Stimulated activated CD8-positive, alpha-beta memory T cell treated with anti-CD3 and anti-CD28 coated beads, Interleukin-7, amount 100 ng/mL, for 4 hours (primary cell): ENCODE measurements at places on chromosomes 7 and 10.

GRCh38 chr7:157971501-157971900, 616.1 kb downstream of the PTPRN2 start:
- no peak for DNase-seq

GRCh38 chr7:44517175-44517574, 24.0 kb downstream of the NPC1L1 start:
- no peak for DNase-seq

- DNase-seq: no peak
Observed at GRCh38 chr7:68576366-68576765, 1021.9 kb upstream of the AUTS2 start.

DNA sequence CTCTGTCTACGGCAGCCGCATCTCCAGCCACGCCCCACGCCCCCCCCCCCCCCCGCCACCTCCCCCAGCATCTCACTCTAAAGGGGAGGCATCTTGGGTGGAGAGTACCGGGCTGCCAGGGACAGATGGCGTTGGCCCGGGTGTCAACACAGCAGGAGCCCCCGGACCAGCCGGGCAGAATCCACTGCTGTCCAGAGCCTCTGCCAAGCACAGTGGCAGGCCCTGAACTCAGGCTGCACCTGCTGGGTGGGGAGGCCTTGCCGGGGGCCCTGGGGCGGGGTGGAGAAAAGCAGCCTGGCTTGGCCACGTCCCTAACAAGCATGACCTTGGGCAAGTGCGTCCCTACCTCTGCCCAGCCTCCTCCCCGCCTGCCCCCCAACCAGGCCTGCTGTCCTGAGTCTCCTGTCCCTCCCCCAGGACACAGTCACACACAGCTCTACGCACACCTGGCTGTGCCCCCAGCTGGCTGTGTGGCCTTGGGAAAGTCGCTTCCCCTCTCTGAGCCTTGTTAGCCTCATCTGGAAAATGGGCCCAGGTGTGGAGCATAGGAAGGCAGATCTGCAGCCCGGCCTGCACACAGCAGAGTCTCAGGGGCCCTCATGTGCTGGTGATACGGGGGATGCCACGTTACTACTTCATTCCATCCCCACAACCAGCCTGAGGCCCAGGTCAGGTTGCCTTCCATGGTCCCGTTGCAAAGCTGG, 45.2 kb downstream of the MICALL2 start:
- DNase-seq: no peak

- no peak for DNase-seq
Observed at GRCh38 chr10:61760943-61761824, 98.5 kb downstream of the CABCOCO1 start.

GRCh38 chr7:2063563-2064260, 169.0 kb downstream of the MAD1L1 start:
- no peak for DNase-seq

GRCh38 chr10:125001313-125002046, 59.6 kb downstream of the ZRANB1 start:
- no peak for DNase-seq

DNA sequence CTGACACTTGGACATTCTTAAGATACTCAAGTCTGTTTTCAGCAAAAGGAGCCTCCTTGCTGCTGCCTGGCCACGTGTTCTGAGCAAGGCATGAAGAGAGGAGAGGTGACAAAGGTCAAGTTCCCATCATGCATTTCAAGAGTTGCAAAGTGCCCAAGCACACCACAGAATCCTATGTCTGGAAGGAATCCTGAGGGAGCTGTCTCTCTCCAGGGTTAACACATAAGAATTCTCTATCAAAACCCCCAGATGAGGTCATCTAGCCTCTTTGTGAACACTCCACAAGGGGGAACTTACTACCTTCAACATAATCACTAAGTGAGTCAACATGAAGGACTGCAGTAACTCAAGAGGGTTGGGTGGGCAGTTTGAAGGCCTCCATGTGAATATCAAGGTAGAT, 155.5 kb downstream of the RNF216 start:
- DNase-seq: no peak

- DNase-seq: no peak
Observed at GRCh38 chr10:106078895-106079576, 1085.5 kb downstream of the SORCS1 start.

DNA sequence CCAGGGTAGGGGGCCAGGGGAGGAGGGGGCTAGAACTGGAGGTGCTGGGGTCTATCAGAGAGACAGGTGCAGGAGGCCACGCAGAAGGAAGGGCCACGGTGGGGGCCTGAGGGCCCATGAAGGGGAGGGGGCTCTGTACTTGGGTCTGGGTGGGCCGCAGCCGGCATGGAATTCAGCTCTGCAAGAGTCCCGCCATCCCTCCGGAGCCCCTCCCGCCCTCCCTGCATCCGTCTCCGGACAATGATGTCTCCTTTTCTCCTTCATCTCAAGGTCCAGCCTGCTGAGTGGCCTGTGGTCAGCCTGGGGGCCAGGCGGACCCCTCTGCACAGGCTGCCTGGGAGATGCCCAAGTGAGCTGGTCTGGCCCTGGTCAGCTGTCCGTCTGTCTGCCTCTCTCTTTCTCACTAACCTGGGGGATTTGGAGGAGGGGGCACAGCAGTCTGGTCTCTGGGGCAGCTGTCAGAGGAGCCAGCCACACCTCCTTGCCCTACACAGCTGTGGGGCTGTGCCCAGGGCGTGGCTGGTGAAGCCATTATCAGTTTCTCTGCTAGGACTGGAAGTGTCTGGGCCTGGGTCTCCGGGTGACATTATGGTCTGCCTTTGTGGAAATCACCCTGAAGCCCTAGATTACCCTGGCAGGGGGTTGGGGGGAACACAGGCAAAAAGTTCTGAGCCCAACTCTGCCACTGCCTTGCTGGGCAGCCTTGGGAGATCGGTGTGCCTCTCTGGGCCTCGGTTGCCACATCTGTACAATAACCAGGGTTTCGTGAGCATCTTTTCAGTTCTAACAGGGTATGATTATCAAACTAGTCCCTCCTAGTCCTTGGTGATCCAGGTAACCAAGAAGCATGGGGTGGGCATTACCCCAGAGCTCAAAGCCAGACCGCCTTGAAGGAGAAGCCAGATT, 19.0 kb upstream of the HSPB1 start:
- DNase-seq: no peak

DNA sequence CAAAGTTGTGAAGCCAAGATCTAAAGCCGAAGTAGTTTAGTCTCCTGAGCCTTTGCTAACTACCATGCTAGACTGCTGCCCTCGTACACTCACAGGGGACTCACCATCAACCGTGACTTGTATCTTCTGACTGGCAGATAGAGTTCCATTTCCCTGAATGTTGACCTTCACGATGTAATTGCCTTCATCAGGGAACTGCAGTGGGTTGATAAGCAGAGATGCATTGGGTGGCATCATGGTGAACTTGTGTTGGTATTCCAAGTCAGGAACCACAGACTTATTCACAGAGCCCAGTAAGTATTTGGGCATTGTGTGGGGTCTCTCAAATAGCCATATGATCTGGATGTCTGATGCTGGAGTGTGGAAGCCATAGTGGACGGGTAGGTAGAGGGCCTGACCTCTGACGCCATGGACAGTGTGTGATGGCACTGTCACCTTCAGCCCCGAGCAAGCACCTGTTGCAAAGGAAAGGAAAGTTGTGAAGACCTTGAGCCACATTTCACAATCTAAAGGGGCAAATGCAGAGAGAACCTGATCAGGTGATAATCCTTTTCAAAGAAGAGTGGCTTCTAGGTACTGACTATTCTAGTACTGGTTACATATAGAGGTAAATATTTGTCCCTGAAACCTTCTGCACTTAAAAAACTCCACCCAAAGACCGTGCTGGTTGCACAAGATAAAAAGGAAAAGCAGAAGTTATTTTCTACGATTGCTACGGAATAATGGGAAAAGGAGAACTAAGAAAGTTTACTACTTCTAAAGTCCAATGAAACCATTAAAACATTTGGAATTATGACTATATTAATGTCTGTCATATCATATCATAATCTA, 7.1 kb downstream of the HEPACAM2 start:
- DNase-seq: no peak

- DNase-seq: no peak
Observed at GRCh38 chr7:141695803-141696289, 6.1 kb downstream of the DENND11 start.

GRCh38 chr10:117226813-117227451, 14.0 kb upstream of the SLC18A2 start:
- DNase-seq: no peak

DNA sequence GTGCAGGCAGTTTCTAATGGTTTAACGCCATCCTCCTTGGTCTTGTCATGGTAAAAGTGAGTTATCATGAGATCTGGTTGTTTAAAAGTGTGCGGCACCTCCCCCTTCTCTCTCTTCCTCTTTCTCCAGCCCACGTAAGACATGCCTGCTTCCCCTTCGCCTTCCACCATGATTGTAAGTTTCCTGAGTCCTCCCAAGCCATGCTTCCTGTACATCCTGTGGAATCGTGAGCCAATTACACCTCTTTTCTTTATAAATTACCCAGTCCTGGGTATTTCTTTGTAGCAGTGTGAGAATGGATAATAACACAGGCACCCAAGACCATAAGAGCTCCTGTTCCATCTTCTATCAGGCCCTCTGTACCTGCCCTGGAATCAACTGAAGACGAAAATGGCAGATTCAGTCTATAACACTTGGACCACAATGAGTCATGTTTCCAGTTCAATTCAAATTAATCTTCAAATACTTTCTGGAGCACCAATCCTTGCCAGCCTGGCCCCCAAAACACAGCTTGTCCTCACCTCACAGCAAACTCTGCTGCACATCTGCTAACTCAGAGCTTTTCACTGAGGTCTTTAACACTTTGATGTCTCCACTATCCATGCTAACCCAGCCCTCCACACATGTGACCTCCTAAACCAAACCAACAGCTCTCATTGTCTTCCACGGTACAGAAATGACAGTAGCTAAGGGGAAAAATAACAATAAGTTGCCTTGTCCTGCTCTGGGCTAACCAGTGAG, 73.2 kb downstream of the SFMBT2 start:
- DNase-seq: no peak

DNA sequence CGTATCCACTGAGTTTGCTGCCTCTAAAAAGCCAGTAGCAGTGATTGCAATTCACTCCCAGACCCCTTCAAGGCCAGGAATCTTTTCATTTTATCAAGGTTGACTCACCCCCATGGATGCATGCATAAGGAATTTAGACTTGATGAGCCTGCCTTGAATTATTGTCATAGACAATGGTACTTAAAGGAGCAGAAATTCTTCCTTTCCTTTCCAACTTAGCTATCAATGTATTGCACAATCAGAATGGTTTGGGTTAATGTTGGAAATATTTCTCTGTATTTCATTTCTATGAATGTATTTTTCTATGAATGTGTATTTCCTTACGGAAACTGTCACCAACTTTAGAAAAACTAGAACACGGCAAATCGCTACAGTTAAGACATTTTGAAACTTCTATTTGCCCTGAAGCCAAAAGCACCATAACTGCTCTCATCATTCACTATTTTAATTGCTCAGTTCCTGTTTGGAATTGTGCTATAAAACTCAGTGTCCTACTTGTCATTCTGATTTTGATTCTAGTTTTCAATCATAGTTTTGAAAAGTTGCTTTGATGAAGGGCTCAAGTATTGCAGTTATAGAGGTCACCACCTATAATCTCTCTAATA, 355.7 kb upstream of the AKR1E2 start:
- no peak for DNase-seq

GRCh38 chr7:127765150-127765549, 113.2 kb downstream of the SND1 start:
- no peak for DNase-seq

DNA sequence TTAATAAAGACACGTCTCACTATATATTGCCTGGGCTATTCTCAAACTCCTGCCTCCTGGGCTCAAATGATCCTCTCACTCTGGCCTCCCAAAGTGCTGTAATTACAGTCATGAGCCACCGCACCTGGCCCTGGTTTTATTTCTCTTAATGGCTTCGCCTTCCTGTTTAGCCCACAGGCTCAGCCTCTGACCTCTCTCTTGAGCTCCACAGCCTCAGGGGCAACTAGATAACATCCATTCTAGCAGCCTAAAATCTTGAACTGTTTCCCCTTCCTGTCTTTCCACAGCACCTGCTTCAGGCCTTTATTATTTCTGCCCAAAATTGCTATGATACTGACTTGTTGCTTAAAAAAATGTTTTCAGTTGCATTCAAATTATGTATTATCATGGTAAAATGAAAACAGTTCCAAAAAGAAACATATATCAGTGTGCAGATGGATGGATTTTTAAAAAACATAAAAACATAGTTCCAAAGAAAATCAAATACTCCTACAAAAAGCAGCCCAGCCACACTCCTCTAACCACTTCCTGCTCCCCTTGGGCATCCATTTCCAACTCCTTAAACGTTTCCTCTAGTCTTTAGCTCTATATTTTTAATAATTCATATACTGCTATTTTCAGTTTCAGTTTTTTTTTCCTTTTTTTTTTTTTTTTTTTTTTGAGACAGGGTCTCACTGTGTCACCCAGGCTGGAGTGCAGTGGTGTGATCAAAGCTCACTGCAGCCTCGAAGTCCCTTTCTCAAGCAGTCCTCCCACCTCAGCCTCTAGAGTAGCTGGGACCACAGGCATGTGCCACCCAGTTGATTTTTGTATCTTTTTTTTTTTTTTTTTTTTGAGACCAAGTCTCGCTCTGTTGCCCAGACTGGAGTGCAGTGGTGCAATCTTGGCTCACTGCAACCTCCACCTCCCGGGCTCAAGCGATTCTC, 5.1 kb upstream of the BAZ1B start:
- no peak for DNase-seq

GRCh38 chr10:94487575-94487974, 58.0 kb upstream of the HELLS start:
- no peak for DNase-seq

- DNase-seq: no peak
Observed at GRCh38 chr7:85081392-85081791, 105.5 kb downstream of the SEMA3D start.

- no peak for DNase-seq
Observed at GRCh38 chr7:5681423-5681822, 100.0 kb downstream of the RNF216 start.

GRCh38 chr7:105316578-105317344, 72.0 kb downstream of the SRPK2 start:
- DNase-seq: no peak

GRCh38 chr7:154649434-154649833, 353.5 kb downstream of the PAXIP1 start:
- no peak for DNase-seq

- no peak for DNase-seq
Observed at GRCh38 chr7:93914581-93915066, 6.9 kb upstream of the GNG11 start.

- DNase-seq: no peak
Observed at GRCh38 chr7:29885626-29886025, 79.3 kb downstream of the WIPF3 start.

GRCh38 chr7:6505685-6506559, 45.3 kb downstream of the GRID2IP start:
- DNase-seq: no peak

DNA sequence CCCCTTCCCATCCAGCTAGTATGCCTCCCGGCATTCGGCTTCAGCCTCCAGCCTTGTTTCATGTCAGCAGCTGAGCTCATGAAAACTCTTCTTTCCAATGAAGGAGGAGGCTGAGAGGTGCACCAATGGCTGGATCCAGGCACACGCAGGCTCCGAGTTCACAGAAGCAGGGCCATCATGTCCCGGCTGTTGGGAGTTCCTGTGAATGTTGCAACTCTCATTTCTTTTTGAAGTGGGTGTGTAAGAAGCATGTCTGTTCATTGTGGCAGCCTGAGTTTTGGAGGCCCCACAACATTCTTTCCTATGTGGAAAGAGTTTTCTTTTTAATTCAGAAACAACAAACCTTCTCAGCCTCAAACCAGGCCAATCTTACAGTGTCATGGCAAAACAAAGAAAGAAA, 89.7 kb downstream of the PTPRE start:
- no peak for DNase-seq

GRCh38 chr10:24974976-24975375, 22.6 kb upstream of the PRTFDC1 start:
- DNase-seq: no peak

GRCh38 chr10:44017483-44018145, 367.3 kb downstream of the CXCL12 start:
- no peak for DNase-seq
